ENCODE measurements at places on chromosomes 7 and 10. TPM values are rescaled to one million over a fixed set of nuclear protein-coding genes. Genes with fewer than 3 reads are reported as not detected.

ZNF804B gene
- not detected for total RNA-seq

DNA sequence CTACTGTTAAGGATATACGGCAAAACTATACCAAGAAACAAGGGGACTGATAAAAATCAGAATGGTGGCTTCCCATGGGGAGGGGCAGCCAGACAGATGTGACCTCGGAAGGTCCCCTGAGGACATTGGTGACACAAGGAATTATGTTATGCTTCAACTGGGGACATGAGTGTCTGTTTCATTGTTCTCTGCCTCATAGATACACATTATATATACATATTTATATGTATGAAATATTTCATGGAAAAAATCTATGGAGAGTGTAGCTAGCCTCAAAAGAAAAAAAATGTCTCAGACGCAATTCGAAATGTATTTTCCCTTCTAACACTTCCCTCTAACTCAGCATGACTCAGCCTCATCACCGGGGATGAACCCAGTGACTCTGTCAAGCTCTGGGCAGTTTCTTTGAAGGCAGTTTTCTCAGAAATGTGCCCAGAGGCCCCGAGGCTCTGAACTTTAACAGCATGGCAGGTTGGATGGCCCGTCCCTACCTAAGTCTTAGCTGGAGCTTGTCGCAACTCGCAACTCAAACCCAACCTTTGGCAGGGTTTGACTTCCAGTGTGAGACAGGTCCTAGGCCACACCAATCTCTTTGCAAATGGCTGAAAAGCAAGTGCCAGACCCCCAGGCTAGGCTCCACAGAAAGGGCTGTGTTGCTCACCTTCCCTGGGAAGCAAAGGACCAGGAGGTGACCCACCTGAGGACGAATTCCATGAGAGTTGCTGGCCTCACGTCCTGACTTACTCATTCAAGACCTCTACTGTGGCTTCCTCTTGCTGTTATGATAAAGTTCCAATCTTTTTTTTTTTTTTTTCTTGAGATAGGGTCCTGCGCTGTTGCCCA is 86.9 kb downstream of the CARD11 start:
- H3K27ac ChIP-seq = no peak overlapping the region
- DNase-seq = no peak
- no peaks in the 10 kb centered on the region for H3K27me3 ChIP-seq
- H3K4me3 ChIP-seq = no peak overlapping the region

DNA sequence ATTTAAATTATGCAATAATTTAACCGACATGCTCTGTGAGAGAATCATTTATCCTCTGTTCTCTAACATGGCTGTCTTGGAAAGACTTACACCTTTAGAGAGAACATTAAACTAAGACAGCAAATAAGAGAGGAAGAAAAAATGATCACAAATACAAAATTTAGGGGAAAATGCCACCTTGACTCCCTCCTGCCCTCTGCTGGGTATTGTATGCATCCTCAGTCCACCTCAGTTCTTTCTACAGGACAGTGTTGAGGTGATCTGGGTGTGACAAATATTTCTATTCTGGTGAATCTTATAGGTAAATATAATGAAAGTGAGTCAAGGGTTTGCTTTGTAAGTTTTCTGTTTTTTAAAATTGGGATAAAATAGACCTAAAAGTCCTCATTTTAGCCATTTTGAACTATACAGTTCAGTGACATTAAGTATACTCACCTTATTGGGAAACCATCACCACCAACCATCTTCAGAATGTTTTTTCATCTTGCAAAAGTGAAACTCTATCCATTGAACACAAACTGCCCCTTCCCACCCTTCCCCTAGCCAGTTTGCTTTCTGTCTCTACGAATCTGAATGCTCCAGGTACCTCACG is 61.5 kb upstream of the ELMO1 start:
- no peak overlapping the region for H3K27ac ChIP-seq
- DNase-seq = no peak
- H3K27me3 ChIP-seq = peaks cover 4% of the 10 kb centered on the region

RPEL1 gene
- total RNA-seq = not detected

DNAJC12 gene
- 2.1 TPM for total RNA-seq

CAV1 gene
- total RNA-seq = 1.7 TPM

LRRC4 gene
- not detected for total RNA-seq

GRCh38 chr7:12389089-12389700 is 14.5 kb downstream of the VWDE start:
- H3K27ac ChIP-seq = no peak overlapping the region
- no peak for DNase-seq
- H3K36me3 ChIP-seq = no peaks in the 10 kb centered on the region
- H3K4me3 ChIP-seq = no peak overlapping the region

DNA sequence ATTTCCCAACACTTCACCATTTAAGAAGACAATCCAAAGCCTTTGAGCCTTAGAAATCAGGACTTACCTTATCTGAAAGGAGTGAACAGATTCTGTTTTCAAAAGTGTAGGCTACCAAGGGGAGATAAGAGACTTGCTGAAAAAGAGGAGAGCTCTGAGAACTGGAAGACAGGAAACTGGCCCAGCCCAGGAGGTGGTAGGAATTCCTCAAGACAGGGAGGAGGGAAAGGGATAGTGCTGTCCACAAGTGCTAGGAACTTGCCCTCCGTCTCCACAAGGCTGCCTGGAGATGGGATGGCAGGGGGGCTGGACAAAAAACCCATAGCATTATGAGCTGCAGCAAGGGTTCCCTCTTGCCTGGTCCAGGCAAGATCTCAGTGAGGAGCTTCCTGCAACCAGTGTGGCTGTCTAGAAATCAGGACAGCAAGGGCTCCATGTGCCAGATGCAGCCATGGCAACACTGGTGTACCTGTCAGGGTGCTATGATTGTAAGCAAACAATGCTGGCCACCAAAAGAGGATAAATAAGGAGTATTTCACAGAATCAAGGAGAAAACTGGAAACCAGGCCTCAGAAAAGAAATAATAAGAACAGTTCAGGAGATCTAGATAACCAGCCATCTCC is 22.7 kb upstream of the FRMD4A start:
- no peaks in the 10 kb centered on the region for H3K36me3 ChIP-seq
- H3K27ac ChIP-seq = no peak overlapping the region
- no peaks in the 10 kb centered on the region for H3K4me1 ChIP-seq
- DNase-seq = no peak
- no peaks in the 10 kb centered on the region for H3K27me3 ChIP-seq

NPSR1 gene
- total RNA-seq = not detected

LRRTM3 gene
- not detected for total RNA-seq

- no peaks in the 10 kb centered on the region for H3K27me3 ChIP-seq
- no peaks in the 10 kb centered on the region for H3K36me3 ChIP-seq
- H3K4me1 ChIP-seq = no peaks in the 10 kb centered on the region
- no peak for DNase-seq
- H3K4me3 ChIP-seq = no peak overlapping the region
- no peak overlapping the region for H3K27ac ChIP-seq
Observed at GRCh38 chr7:21617513-21617912, 74.7 kb downstream of the DNAH11 start.

DNA sequence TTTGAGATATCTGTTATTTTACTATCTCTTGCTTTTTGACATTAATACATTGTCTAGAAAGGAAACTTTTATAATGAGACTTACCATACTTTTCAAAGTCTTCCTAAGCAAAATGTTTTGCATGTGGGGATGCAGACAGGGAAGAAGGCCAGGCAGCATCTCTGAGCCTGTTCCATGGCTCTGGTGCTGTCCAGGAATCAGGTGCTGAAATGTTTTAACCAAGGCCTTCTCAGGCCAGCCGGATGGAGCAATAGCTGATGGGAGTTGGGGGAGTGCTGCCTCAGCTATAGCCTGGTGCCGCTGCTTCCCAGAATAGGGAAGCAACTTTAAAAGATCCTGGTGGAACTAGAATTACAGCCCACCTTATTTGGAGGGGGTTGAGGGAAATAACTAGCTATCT is 38.5 kb downstream of the CRTAC1 start:
- no peaks in the 10 kb centered on the region for H3K36me3 ChIP-seq
- no peak overlapping the region for H3K4me3 ChIP-seq
- H3K27ac ChIP-seq = no peak overlapping the region
- DNase-seq = no peak
- no peaks in the 10 kb centered on the region for H3K27me3 ChIP-seq
- H3K4me1 ChIP-seq = no peaks in the 10 kb centered on the region

ARHGEF35 gene
- 9.7 TPM for total RNA-seq

ZNF503 gene
- total RNA-seq = 0.85 TPM

- H3K27ac ChIP-seq = no peak overlapping the region
- DNase-seq = peak; percentile 25
- H3K27me3 ChIP-seq = no peaks in the 10 kb centered on the region
- H3K4me3 ChIP-seq = peak overlapping the region; percentile 32
- H3K4me1 ChIP-seq = peaks cover 4% of the 10 kb centered on the region
- H3K36me3 ChIP-seq = no peaks in the 10 kb centered on the region
Observed at GRCh38 chr10:74750848-74751274, 75.5 kb upstream of the KAT6B start.

IFIT3 gene
- total RNA-seq = 38.9 TPM

- DNase-seq = no peak
- no peaks in the 10 kb centered on the region for H3K36me3 ChIP-seq
- H3K4me3 ChIP-seq = no peak overlapping the region
Observed at GRCh38 chr7:66697449-66698438, 42.8 kb upstream of the RABGEF1 start.

DNA sequence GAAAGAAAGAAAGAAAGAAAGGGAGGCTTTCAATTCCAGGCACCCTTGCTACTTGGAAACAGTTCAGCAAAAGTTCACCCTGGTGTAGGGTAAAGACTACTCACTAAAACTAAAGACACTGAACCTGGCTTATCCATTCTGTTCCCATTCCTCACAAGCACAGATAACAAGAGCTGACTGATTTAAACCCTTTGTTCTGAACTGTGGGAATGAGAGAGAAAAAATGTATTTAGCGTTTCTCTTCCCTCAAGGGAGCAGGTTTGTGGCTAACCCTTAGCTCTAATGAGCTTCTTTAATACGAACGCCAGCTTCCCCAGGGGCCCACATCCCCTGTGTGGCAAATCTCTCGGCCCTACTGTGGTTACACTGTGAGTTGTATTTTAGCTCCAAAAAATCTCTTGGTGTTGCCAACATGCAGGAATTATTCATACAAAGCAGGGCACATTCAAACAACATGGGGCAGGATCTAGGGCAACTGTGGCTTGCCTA is 23.3 kb downstream of the PRTFDC1 start:
- no peak overlapping the region for H3K27ac ChIP-seq
- H3K4me3 ChIP-seq = no peak overlapping the region
- H3K36me3 ChIP-seq = no peaks in the 10 kb centered on the region
- H3K27me3 ChIP-seq = no peaks in the 10 kb centered on the region
- DNase-seq = peak; percentile 79

GRM8 gene
- total RNA-seq = 0.33 TPM

DNA sequence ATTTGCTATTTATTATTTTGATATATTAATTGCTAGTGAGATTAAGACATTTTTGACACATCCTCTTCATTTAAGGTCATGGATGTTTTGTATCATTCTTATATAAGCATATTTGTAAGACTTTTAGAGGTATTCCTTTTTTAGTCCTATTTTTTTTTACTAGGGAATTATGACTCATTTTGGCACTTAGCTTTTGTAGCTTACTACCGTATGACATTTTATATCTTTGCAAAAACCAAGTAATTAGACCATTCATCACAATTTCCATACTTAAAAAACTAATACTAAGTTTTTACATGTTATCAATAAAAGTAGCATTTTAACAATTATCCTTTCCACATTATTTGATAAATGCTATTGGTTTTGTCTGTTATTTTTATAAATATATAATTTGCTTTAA is 41.6 kb downstream of the BMPR1A start:
- no peaks in the 10 kb centered on the region for H3K27me3 ChIP-seq
- no peak overlapping the region for H3K4me3 ChIP-seq
- DNase-seq = no peak
- H3K27ac ChIP-seq = no peak overlapping the region
- peaks cover 6% of the 10 kb centered on the region for H3K4me1 ChIP-seq
- no peaks in the 10 kb centered on the region for H3K36me3 ChIP-seq

- H3K27ac ChIP-seq = no peak overlapping the region
- no peaks in the 10 kb centered on the region for H3K4me1 ChIP-seq
- H3K27me3 ChIP-seq = no peaks in the 10 kb centered on the region
- H3K36me3 ChIP-seq = no peaks in the 10 kb centered on the region
- no peak for DNase-seq
- no peak overlapping the region for H3K4me3 ChIP-seq
Observed at GRCh38 chr10:115939101-115939854, 333.7 kb downstream of the GFRA1 start.

GRCh38 chr10:11012421-11013295 is 5.0 kb upstream of the CELF2 start:
- no peaks in the 10 kb centered on the region for H3K36me3 ChIP-seq
- no peak overlapping the region for H3K27ac ChIP-seq
- no peak for DNase-seq
- H3K4me1 ChIP-seq = no peaks in the 10 kb centered on the region
- H3K4me3 ChIP-seq = no peak overlapping the region
- H3K27me3 ChIP-seq = peaks cover 2% of the 10 kb centered on the region

DNA sequence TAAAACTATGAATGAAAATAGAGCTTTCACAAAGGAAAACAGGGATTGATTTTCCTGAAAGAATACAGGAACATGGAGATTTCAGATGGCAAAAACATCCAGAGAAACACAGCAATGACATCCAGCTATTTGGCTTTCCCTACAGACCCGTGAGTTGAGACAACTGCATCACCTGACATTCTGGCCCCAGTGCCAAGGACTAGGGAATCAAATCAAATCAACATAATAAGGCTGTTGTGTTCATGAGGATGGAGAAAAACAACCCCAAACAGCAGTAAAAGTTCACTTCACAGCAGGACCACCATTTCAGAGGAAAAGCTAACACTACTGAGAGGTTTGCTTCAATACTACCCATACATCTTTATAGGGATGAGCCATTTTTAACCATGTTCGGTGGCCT is 25.5 kb downstream of the ETV1 start:
- H3K36me3 ChIP-seq = no peaks in the 10 kb centered on the region
- no peaks in the 10 kb centered on the region for H3K27me3 ChIP-seq
- no peak overlapping the region for H3K27ac ChIP-seq
- DNase-seq = no peak
- H3K4me1 ChIP-seq = no peaks in the 10 kb centered on the region

FRMD4A gene
- 65.5 TPM for total RNA-seq

- H3K27ac ChIP-seq = no peak overlapping the region
- H3K4me1 ChIP-seq = no peaks in the 10 kb centered on the region
- 0 out of 2 replicates have a peak, but pooled peaks cover 1% of the 10 kb centered on the region for H3K27me3 ChIP-seq
- H3K4me3 ChIP-seq = no peak overlapping the region
- no peak for DNase-seq
- H3K36me3 ChIP-seq = no peaks in the 10 kb centered on the region
Observed at GRCh38 chr10:15606377-15606776, 113.3 kb downstream of the ITGA8 start.
